ENCODE measurements at places on chromosomes 4 and X.
A peak's percentile ranks its signal among the peaks of the same experiment; 100 is the strongest.

- DNase-seq = peak; percentile 18
These were observed 91.6 kb downstream of the ANXA10 start for GRCh38 chr4:168183717-168184571.

GRCh38 chrX:42531441-42531840, 246.5 kb downstream of the PPP1R2C start:
- DNase-seq = peak; percentile 27

GRCh38 chrX:30822068-30822681, 66.9 kb downstream of the TAB3 start:
- no peak for DNase-seq

GRCh38 chr4:153900426-153900825, 111.5 kb upstream of the SFRP2 start:
- no peak for DNase-seq
